MM.1S (cell line): ENCODE measurements at places on chromosomes 13 and 19.
A peak's percentile ranks its signal among the peaks of the same experiment; 100 is the strongest.

DNA sequence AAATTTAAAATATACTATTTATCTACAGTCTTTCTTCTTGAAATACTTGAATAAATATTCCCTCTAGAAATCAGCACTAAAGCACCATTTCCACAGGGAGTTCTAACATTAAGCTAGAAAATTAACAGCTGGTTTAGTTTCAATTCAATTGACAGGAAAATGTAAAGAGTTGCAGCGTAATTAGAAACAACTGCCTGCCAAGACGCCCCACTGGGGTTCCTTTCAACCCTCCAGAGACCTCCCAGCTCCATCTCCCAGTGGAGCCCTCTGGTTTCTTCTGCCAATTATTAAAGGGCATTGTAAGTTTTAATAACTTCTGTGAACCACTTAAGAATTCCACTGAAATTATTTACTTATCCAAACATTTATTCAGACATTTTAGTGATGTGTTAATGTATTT is 4.2 kb downstream of the GJA3 start:
- no peak for DNase-seq

- no peak for DNase-seq
Observed at GRCh38 chr19:11612816-11613511, 15.7 kb downstream of the ZNF627 start.

GRCh38 chr13:83867708-83868107 is 14.6 kb downstream of the SLITRK1 start:
- no peak for DNase-seq

- DNase-seq = no peak
Observed at GRCh38 chr13:67042556-67042955, 187.6 kb downstream of the PCDH9 start.

GRCh38 chr19:54694648-54695047 is 29.6 kb upstream of the KIR3DL3 start:
- no peak for DNase-seq

DNA sequence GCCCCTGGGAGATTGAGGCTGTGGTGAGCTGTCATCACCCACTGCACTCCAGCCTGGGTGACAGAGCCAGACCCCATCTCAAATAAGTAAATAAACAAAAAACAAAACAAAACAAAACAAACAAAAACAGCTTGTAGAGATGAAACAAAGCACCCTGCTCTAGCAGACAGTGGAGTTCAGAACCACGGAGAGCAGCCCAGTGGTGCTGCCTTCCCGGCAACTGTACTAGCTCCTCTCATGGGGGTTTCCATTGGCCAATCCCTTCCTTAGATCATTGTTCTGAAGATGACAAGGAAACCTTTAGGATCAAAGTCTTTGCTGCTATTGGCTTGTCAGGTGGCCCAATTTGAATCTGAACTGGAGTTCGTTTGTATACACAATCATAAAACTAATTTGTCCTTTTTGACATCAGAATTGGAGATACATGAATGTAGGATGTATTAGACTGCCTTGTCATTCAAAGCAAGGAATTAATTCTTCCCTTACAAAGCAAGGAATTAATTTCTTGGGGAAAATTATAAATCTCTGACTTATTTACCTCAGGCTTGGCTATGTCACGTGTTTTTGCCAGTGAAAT is 19.7 kb upstream of the SYCN start:
- DNase-seq = peak; percentile 10

DNA sequence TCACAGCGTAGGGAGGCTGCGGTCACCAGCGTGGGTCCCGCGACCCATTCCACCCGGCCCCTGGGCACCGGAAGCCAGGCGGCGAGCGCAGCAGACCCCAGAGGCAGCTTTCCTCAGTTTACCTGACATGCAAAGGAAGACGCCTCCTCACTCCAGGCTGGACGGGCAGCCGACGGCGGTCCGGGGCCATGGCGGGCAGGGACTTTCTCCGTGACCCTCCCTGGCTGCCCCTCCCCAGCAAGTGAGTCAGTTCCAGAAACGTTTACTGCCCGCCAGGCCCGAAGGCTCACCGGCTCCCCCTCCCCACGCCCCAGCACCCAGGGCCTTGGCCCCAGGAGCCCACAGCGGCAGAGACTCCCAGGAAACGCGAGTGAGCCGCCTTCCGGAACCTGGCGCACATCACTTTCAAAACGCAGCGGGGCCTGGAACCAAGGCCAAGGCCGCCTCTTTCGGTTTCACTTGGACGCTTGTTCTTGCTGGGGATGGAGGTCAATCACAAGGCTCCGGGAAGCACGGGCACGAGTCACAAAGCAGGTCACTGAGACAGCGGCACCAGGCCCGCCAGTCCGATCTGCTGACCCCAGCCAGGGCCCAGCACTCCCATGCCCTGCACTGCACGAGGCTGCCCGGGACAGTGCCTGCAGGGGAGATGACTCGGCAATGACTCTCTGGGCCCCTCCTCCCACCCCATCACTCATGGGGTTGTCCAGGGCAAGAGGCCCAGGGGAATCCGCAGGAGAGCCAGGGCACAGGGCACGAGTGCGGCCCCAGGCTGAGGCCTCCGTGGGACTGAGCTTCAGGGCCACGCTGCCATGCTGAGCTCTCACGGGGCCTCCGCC is 5.3 kb downstream of the SBNO2 start:
- DNase-seq = no peak
